ENCODE measurements at places on chromosomes 11 and 22. TPM values are rescaled to one million over a fixed set of nuclear protein-coding genes. Genes with fewer than 3 reads are reported as not detected.

The STK33 gene
- total RNA-seq: 10.9 TPM

The CALCB gene
- total RNA-seq: 0.22 TPM

GRCh38 chr11:44029977-44030911 lies 17.5 kb upstream of the ACCSL start:
- H3K36me3 ChIP-seq: no peaks in the 10 kb centered on the region
- H3K27ac ChIP-seq: no peak overlapping the region
- no peak for DNase-seq
- no peaks in the 10 kb centered on the region for H3K27me3 ChIP-seq
- H3K4me3 ChIP-seq: no peak overlapping the region

DNA sequence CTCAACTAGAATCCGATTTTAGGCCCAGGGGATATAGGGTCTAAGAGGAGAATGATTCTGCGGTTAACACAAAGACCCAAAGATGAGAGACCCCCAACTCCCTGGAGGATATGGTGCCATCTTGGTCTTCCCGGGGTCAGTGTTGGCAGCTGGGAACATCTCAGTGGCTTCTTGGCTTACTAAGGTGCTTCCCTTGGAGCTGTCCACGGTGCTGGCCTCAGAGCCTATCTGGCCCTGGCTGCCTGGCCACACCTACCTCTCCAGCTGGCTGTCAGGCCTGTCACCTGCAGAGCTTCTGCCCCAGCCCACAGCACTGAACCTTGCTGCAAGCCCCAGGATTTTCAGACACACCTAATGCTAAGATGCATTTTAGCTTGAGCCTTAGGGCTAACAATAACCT lies 70.7 kb upstream of the THY1 start:
- no peaks in the 10 kb centered on the region for H3K27me3 ChIP-seq
- no peak for DNase-seq
- no peaks in the 10 kb centered on the region for H3K4me1 ChIP-seq
- H3K27ac ChIP-seq: no peak overlapping the region

- no peaks in the 10 kb centered on the region for H3K4me1 ChIP-seq
- H3K36me3 ChIP-seq: no peaks in the 10 kb centered on the region
- H3K4me3 ChIP-seq: no peak overlapping the region
- no peak for DNase-seq
Measured at GRCh38 chr22:28477556-28477955, 202.1 kb downstream of the TTC28 start.

DNA sequence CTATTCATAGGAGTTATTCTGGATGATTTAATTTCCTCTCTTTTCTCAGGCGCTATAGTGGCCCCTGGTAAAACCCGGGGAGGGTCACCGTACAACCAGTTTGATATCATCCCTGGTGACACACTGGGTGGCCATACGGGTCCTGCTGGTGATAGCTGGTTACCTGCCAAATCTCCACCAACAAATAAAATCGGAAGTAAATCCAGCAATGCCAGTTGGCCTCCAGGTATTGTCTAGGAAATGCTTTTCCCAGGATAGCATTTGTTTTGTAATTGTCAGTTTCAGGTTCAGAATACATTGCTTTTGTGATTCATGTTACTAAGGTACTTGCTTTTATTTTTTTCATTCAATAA lies 35.6 kb upstream of the ADSL start:
- no peak overlapping the region for H3K4me3 ChIP-seq
- no peak overlapping the region for H3K27ac ChIP-seq
- no peaks in the 10 kb centered on the region for H3K4me1 ChIP-seq
- H3K27me3 ChIP-seq: no peaks in the 10 kb centered on the region

GRCh38 chr11:44729713-44730112 lies 3.0 kb downstream of the TSPAN18 start:
- no peak overlapping the region for H3K27ac ChIP-seq
- no peak overlapping the region for H3K4me3 ChIP-seq
- H3K4me1 ChIP-seq: peaks cover 4% of the 10 kb centered on the region
- no peaks in the 10 kb centered on the region for H3K36me3 ChIP-seq

GRCh38 chr22:41048791-41049717 lies 43.3 kb upstream of the EP300 start:
- no peaks in the 10 kb centered on the region for H3K27me3 ChIP-seq
- peaks cover 9% of the 10 kb centered on the region for H3K4me1 ChIP-seq

DNA sequence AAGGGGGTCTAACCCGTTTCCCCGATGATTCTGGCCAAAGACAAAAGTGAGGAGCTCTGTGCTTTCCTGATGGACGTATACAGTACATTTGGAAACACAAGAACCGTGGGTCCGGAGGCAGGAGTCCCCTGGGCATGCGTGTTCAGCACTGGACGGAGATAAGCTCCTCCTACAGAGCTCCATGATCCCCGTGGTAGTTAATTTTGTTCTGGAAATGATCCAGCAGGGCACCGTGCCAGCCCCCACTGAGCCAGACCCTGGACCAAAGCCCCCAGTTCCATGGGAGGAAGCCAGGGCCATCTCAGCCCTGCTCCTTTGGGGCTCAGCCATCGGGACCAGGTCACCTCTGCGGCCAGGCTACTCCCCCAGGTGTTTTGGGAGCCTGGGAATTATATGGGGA lies 83.3 kb downstream of the TRMU start:
- DNase-seq: no peak
- no peak overlapping the region for H3K27ac ChIP-seq
- no peaks in the 10 kb centered on the region for H3K36me3 ChIP-seq

Data from HCT116 (cell line).